ENCODE measurements at places on chromosomes 7 and 10.
A peak's percentile ranks its signal among the peaks of the same experiment; 100 is the strongest.

DNA sequence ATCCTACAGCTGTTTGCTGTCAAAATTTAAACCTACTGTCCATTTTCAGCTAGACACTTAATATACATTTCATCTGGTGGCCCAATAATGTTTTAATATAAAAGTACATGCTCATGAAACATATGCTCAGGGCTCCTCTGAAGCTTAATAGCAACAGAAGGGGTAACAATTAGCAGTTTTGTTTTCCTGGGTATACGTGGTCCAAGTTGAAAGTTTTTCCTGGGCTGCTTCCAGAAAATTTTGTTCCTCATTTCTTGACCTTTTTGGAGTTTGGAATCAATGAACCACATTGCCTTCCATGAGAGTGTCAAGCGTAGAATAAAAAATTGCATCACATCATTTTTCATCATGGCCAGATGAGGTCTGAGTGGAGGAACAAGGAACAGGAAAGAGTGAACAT is 537.3 kb upstream of the MGMT start:
- no peak for DNase-seq

DNA sequence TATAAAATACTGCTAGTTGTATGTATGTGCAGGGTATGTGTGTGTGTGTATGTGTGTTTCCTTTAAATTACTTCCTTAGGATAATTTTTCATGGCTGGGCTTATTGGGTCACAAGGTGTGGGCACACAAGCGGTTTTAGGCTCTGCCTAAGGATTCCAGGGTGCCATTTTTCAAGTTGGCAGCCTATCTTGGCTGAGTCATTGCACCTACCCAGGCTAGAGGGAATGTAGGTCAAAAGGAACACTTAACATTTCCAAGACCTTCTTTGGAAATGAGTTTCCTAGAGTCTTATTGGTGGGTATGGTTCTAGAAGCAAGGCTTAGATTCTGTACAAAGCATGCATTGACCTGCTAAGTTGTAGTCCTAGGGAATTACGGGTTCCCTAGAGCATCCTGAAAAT is 642.1 kb downstream of the LRMDA start:
- DNase-seq: no peak

DNA sequence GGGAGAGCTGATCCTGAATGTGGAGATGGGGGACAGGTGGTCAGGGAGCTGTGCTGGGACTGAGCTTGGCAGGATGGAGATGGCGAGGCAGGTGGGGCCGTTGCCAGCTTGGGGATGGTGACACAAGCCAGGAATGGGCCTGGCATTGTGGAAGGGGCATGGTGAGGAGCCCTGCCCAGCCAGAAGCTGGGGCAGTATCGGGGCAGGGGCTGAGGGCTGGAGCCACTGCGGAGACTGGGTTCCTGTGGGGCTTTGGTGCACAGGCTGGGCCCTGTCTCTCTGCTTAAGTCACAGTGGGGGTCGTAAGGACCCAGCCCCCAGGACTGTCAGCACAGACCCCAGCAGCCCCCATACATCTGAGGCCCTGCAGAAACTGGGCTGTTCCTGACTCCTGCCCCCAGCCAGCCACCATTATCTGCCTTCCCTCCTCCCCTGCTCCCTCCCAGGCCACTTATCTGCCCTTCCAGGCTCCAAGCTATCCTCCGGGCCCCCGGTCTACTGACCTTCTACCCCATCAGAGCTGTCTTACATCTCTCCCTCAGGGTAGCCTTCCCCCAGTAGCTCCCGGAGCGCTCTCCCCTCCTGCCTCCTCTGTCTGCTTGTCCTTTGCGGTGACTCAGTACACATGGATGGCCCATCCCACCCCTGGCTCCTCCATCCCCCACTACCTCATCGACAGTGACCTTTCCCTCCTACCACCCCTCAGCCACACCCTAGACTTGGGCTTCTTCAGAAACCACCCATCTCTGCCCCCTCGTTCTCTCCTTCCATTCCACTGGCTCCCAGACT is 44.2 kb downstream of the PPIF start:
- DNase-seq: no peak

DNA sequence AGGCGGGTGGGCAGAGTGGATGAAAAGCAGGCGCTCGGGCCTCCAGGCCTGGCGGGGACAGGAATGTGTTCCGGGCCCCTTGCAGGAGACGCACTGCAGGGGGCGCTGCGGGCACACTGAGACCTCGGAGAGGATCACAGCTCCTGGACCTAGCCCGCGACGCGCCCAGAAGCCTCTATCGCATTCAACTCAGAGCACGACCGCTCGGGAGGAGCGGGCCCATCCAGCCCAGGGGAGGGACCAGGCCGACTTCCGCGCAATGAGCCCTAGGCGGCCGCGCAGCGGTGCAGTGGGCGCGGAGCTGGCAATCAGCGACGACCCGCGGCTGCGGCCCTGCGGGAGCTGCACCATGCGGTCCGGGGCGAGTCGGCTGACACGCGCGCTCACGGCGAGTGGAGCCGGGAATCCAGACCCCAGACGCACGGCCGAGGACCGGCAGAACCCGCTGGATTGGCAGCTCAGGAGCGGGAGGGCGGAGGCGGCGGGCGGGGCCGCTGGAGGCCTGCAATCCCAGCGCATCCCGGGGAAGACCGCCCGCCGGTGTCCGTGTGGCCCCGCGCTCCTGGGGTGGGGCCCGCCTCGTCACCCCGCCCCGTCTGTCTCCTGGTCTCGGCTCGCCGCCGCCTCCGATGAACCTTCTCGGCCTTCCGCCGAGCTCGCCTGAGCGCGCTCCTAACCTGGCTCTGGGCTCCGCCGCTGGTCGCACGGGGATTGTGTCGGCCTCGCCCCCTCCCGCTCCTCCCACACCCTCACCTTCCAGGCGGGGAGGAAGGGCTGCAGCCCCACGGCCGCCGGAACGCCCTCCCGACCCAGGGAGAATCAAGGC is 33.5 kb upstream of the GRID1 start:
- peak; percentile 91 for DNase-seq

- no peak for DNase-seq
These were observed 175.4 kb downstream of the SKAP2 start for GRCh38 chr7:26688936-26689506.

DNA sequence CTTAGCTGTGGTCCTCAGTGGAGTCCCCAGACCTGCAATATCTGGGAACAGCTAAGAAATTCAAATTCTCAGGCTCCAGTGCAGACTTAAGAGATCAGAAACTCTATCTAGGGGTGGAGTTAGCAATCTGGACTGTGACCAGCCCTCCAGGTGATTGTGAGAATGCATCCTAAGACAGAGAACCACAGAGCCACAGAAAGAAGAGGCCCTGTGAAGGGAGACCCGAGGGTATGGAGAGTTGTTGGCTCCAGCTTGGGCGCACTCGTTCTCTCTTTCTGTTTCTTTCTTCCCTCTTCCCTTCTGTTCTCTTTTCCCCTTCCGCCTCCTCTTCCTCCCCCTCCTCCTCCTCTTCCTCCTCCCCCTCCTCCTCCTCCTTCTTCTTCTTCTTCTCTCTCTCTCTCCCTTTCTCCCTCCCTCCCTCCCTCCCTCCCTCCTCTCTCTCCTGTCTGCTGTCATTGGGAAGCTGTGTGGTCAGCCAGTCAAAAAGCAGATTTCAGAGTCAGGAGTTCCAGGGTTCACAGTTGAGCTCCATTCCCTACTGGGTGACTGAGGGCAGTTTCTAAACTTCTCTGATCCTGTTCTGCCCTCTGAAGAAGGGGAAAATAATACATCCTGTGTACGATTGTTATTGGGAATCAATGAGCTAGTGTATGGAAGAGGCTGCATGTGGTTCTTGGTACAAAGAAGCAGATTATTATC is 62.1 kb upstream of the STEAP1B start:
- DNase-seq: no peak

DNA sequence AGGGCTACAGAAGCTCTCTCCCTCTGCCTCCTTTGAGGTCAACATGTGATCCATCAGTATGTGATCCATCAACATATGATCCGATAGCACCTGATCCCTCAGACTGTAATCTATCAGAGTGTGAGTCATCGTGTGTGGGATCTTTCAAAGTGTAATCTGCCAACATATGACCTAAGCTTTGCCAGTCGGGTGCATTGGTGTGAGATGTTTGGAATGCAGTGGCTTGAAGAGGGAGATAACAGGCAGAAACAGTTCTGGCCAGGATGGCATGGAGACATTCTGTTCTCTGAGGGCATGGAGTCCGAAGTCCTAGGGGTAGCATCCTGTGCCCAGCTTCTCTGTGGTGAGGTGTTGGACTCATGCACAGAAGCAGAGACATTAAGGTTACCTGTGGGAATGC is 217.7 kb upstream of the ETV1 start:
- DNase-seq: no peak

DNA sequence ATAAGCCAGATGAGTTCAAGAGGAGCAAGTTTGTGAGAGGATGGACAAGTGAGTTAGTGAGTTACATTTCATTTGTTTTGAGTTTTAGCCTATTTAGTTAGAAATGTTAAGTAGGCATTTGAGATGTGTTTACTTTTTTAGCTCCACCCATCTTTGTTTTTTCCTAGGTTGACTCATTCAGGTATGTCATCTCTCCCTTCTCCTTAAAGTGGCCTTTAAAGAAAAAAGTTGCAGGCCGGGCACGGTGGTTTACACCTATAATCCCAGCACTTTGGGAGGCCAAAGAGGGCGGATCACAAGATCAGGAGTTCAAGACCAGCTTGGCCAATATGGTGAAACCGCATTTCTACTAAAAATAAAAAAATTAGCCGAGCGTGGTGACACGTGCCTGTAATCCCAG is 71.2 kb downstream of the BMPR1A start:
- no peak for DNase-seq

- DNase-seq: no peak
These were observed 100.3 kb upstream of the PAX2 start for GRCh38 chr10:100645091-100645490.

GRCh38 chr10:82221601-82222149 is 346.7 kb downstream of the NRG3 start:
- DNase-seq: no peak

- no peak for DNase-seq
These were observed 97.4 kb downstream of the CPED1 start for GRCh38 chr7:121085922-121086321.

GRCh38 chr10:44316187-44316921 is 68.5 kb downstream of the CXCL12 start:
- DNase-seq: no peak

DNA sequence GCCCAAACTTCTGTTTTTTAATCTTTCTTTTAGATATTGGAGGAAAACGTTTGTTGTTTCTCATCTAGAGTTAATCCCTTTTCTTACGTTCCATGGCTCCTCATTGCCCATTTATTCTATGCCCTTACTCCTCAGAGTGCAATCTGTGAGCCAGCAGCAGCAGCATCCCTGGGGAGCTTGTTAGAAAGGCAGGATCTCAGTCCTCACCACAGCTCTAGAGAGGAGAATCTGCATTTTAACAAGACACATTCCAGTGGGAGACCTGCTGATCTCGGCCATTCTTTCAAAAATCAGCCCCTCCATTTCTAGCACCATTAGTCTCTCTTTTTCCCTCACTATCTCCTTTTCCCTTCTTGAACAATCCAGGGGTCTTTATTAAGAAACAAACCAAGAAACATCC is 84.4 kb upstream of the NOBOX start:
- no peak for DNase-seq

GRCh38 chr7:50296799-50297198 is 7.7 kb upstream of the IKZF1 start:
- no peak for DNase-seq

DNA sequence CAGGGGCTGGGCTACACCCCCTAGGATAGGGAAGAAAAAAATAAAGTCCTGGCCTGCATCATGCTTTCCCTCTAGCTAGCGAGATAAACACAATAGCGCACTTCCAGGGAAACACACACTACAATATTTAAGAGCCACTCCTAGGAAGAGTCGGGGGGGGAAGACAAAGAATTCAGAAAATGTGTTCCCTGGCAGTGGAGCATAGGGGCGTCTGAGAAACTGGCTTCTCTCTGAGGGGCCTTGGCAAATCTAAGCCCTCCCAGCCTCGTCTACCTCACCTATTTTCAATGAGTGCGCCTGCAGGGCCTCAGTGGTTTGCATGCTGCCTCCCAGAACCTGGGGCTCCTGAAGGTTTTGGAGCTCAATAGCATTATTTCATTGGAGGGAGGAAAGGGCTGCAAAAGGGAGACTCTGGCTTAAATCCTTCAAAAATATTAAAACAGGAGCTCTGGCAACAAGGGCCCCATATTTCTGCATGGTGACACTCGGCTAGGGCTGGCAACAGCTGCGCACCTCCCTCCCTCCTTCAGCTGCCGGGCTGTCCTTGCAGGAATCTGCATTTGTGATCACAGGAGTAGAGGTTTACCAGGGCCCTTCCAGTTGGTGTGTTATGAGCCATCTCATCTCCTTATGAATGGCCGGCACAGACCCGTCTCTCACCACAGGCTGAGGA is 10.8 kb downstream of the ANXA11 start:
- no peak for DNase-seq

DNA sequence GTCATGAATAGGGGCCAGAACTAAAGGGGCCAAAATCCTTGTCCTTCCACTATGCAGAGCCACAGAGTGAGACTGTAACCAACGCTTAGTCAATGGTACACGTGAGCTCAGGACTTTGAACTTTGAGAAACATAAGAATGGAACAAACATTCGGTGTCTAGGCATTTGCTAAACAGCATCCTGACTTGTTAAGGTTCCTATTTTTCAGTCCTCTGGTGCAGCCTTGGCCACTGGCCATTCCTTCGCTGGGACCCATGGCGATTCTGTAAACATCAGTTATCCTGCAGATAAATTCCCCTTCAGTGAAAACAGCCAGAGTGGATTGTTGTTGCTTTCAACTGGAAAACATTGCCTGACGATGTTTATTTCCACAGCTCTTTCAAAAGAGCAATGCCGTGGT is 266.8 kb downstream of the SORCS1 start:
- DNase-seq: no peak

DNA sequence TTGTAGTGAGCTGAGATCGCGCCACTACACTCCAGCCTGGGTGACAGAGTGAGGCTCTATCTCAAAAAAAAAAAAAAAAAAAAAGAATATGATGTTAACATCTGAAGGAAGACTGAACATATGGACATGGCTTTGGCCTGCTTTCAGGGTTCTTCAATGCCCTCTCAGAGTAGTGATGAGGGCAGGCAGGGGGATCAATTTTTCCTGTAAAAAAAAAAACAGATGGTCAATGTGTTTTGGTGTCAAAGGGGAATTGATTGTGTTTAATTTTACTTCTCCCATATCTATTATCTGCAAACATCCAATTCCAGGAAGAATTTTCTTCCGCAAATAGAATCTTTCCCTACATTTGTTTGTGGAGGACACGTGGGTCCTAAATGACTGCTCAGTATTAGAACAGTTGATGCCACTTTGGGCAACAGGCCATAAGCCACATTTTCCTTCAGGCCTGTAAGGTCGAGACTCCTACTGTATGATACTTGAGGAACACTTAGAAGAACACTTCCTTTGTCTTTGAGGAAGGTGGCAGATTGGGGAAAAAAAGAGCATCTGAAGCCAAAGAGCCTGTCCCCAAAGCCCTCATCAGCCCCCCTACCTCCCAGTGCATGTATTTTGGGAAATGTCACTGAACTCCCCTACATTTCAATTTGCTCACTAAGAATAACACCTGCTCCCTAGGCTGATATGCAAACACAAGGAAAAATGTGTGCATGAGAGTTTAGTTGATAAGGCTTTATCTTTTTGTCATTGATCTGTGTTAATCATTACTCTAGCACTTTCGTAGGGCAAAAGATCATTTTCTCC is 28.3 kb downstream of the MGAM2 start:
- no peak for DNase-seq

Data from stimulated activated CD4-positive, alpha-beta T cell treated with anti-CD3 and anti-CD28 coated beads, Interleukin-12 subunit alpha, Interleukin-12 subunit beta, amount 100 ng/mL, for 48 hours (primary cell).